Fibroblast of skin of left quadriceps (primary cell): ENCODE measurements at places on chromosomes 4 and X.

DNA sequence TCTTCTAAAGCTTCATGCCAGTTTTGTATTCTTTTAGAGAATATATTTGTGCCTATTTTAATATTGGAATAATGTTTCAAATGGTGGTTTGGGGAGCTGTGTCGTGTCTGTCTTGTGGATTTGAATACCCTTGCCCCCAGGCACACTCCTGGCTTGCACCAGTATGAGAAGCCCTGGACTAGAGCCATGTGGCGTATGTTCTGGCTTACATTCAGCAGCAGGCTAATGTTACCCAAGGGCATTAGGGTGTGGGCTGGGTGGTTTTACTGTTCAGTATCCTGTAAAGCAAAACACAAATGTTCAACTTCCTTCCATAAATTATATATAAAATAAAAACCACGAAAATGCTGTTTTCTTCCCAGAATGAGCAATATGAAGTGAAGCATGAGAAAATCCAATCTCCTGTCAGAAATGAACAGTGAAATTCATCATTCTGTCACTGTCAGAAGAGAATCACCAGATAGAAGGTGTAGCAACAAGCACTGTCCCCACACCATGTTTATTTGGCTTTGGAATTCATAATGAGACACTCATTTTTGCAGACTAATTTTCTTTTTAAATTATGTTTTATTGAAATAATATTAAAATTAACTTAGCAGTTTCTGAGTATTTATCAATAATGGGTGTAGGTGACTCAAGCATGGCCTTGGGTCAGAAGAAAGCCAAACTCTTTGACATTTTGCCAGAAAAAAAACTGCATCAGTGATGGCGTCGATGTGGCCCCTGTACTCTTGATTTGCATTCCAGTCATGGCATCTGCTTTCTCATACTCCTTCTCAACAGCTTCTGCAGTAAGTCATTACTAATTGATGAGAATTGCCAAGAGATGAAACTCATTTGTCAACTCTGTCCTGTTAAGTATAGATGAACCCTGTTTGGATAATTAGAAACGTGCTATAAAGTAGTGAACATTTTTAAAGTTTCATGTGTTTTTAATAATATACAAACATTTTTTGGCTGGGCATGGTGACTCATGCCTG lies 43.8 kb downstream of the WWC2 start:
- DNase-seq = peak; percentile 88

DNA sequence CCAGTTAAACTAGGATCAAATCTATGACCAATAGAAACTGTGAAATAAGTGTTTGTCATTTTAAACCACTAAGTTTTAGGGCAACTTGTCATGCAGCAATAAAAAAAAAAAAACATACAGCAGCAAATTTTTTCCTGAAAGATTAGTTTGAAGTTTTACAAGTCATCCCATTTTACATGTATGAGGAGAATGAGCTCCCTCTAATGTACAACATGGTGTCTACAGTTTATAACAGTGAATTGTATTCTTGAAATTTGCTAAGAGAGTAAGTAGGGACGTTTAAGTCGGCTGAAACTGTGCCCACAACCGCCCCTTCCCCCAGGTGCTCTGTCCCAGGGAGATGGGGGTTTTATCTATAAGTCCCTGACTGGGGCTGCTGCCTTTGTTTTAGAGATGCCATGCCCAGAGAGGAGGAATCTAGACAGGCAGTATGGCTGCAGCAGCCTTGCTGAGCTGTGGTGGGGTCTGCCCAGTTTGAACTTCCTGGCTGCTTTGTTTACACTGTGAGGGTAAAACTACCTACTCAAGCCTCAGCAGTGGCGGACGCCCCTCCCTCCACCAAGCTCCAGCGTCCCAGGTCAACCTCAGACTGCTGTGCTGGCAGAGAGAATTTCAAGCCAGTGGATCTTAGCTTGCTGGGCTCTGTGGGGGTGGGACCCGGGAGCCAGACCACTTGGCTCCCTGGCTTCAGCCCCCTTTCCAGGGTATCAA lies 499.3 kb upstream of the CT83 start:
- DNase-seq = no peak

DNA sequence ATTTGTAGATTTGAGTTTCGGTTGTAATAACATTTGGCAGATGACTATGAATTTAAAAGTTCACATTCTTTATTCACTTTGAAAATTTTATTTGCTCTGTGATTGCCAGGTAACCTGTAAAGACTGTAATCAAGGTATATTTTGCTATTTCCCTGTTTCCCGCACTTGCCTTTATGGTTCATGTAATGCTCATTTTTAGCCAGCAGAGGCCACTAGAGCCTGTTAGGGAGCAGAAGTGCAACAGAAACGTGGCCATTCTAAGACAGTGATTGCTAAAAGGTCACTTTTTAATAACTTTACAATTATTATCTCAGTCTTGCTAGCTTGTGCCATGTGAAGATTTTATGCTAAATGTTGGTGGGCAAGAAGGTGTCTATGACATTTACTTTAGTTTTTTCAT lies 12.4 kb downstream of the YIPF6 start:
- no peak for DNase-seq

- DNase-seq = no peak
These were observed 5.7 kb upstream of the JADE1 start for GRCh38 chr4:128803783-128804182.
